ENCODE measurements at places on chromosomes 4 and X.

GRCh38 chrX:134603806-134604700 lies 54.2 kb downstream of the PLAC1 start:
- DNase-seq = no peak

- DNase-seq = no peak
Measured at GRCh38 chr4:86271057-86271456, 88.8 kb downstream of the MAPK10 start.

GRCh38 chr4:5409237-5409636 lies 299.1 kb downstream of the EVC2 start:
- no peak for DNase-seq

- no peak for DNase-seq
Measured at GRCh38 chr4:159173886-159174285, 71.0 kb downstream of the RAPGEF2 start.

DNA sequence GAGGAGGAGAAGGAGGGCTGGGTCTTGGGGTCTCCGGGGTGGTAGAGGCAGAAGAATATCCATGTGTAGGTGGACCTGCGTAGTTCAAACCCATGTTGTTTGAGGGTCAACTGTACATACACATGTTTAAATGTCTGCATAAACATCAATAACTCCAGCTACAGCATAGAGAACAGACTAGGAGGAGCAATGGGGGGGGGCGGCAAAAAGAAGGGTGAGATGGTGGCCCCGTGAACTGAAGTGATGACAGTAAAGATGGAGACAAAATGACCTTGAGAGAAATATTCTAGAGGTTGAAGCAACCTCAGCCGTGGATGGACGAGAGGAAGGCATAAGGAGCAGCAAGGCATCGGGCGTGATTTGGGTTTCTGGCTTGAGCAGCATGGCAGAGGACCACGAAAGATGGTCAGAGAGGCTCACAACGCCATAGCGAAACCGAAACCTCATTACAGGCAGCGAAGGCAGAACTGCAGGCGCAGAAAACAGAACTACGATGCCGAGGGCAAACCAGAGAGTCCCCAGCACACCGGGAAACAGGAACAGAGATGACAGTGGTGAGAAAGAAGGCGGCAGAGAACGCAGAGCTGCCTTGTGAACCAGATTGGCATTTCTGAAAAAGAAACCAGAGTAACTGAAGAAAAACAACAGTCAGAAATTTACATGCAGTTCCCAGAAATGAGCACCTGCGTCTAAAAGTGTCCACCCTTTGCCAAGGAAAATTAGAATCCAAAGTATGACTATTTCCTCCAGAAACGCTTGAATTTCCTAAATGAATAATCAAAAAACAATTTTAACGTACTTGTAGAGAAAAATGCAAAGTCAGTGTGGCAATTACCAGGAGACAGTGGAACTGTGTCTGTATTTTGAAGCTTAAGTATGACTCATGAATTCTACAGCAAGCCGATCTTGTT lies 50.3 kb upstream of the ENPP6 start:
- peak; percentile 84 for DNase-seq

DNA sequence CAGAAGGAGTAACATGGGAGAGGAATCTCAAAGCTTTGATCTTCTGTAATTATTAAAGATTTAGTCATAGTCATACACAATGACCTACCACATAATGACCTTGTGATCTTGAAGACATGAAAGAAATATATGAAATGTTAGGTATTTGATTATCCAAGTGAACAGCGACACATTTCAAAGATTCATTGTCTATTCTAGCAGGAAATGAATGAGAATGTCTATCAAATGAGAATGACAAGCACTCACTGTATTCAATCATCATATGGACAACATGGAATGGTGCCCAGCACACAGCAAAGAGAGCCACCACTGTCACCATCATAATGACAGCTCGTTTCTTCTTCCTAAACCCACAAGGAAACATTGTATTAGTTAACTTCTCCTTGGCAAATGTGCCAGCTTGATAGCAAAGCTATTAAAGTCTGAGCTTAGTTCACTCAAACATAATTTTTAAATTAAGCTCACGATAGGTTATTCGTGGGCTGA lies 50.6 kb downstream of the QRFPR start:
- no peak for DNase-seq

DNA sequence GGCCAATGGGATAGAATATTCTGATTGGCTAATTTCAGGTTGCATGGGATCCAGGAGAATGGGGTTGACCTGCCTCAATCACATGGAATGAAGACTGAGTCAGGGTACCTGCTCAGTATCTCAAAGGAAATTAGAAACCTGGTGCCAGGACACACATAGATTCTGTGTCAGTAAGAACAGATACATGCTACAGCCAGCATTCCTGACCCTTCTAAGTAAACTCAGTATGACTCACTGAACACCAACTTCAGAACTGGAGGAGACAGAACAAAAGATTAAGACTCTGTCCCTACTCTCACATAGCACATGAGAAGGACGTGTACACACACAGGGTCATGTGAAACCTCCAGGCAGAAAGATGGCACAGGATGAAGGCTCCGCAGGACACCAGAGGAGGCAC lies 54.5 kb downstream of the FAM184B start:
- no peak for DNase-seq

GRCh38 chr4:7539186-7539585 lies 104.5 kb upstream of the PSAPL1 start:
- DNase-seq = no peak

DNA sequence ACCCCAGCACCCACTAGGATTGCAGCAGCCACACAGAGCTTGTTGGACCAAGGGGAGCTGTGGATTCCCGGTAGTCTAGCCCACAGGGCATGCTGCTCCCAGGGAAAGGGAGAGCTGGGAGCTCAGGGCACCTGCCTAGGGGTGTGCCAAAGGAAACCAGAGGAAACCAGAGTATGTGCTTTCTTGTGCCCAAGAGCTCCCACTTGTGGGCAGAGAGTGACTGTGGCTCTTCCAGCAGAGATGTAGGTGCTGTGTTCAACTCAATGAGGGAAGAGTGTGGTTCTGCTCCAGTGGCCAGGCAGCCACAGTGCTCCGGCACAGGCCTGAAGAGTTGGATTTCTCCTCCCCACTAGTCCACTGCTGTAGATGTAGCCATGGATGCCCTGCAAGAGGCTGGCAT lies 1050.0 kb upstream of the INTU start:
- DNase-seq = no peak

DNA sequence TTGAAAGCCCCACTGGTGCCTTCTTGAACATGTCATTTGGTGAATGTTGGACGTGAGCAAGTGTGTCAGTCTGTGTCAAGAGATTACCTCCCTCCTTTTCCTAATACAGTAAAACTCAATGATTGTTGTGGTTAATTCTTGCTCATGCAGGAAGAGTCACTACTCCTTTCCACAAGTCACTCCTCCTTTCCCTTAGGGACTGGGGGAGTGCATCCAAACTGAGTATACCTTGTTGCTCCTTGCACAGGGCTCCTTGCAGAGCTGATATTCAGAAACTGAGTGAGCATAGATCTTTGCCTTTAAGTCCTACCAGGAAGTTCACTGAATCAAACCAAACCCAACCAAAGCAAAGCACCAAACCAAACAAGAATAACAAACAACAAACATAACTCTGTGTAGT lies 63.9 kb downstream of the GPR50 start:
- no peak for DNase-seq

DNA sequence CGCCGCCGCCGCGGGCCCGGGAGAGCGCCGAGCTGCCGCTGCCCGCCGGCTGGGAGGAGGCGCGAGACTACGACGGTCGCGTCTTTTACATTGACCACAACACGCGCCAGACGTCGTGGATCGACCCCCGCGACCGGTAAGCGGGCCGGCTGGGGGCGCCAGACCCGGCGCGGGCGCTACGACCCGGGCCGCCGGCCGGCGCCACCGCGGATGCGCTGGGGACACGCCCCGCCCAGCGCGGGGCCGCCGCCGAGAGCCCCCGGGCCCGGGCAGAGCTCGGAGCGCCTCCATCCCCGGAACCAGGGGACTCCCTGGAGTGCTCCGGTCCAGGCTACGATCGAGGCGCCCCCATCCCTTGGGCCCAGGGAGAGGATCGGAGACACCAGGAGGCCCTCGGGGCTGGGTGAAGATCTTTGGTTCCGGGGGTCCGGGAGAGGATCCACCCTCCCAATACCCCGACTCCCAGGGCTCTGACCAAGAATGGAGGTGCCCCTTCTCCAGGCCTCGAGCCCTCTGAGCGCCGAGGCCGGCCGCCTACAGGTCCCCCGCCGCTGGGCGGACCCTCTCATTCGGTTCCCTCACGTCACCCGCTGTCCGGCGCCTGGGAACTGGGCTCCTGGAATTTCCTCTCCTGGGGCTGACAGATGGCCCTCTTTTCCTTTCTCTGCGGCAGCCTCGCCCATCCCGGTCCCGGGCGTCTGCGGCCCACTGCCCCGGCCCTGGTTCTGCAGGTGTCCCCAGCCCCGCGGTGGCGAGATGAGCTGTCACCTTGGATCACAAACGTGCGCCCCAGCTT lies 48.8 kb downstream of the CLDN34 start:
- no peak for DNase-seq

DNA sequence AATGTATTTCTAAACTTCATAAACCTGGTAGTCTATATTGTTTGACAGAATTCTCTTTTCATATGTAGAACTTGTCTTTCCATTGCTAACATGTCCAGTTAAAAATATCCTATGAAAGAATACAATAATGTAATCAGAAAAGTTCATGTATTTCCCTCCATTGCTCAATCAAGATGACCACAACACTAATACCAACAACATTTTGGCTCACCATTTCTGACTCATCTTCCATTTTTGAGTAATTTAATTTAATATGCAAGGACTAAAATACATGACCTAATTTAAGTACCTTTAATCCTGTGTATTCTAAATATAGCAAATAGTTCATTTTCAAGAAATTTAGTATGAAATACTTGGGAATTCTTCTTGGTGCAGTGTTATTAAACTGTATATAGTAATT lies 239.5 kb upstream of the GPC4 start:
- DNase-seq = no peak

DNA sequence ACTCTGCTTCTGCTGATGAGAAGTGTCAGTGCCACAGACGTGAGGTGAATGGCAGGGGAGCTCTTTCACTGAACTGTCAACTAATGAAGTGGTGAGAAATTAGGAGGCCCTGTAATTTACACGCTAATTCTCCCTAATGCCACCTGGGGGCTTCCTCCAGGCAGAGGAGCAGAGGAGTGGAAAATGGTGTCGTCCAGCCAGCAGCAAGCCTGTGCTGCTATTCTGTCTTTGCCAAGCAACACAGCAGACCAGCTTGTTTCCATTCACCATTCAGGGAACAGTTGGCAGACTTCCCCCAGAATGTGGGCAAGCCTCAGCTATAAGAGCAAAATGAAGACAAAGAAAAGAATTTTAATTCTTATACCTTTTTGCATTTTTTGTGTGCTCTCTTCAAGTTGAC lies 245.2 kb upstream of the TET2 start:
- DNase-seq = no peak

GRCh38 chr4:185941461-185941860 lies 127.5 kb upstream of the TLR3 start:
- DNase-seq = no peak

- DNase-seq = no peak
Measured at GRCh38 chr4:97836662-97837061, 306.6 kb downstream of the STPG2 start.

GRCh38 chr4:154529728-154530519 lies 20.3 kb downstream of the PLRG1 start:
- no peak for DNase-seq

- no peak for DNase-seq
Measured at GRCh38 chr4:4377732-4378460, 9.0 kb upstream of the NSG1 start.

DNA sequence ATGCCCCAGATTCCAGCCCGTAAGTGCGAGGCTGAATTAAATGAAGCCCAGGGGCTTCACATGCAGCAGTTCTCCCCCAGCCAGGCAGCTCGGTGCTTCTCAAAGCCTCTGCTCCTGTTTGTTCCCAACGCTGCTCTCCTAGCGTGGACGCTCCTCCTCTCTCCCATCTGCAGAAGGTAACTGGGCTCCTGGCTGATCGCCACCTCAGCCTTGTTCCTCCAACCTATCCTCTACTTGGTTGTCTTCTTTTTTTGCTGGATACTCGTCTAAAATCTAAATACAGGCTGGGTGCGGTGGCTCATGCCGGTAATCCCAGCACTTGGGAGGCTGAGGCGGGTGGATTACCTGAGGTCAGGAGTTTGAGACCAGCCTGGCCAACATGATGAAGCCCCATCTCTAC lies 70.3 kb downstream of the NSUN7 start:
- DNase-seq = no peak

DNA sequence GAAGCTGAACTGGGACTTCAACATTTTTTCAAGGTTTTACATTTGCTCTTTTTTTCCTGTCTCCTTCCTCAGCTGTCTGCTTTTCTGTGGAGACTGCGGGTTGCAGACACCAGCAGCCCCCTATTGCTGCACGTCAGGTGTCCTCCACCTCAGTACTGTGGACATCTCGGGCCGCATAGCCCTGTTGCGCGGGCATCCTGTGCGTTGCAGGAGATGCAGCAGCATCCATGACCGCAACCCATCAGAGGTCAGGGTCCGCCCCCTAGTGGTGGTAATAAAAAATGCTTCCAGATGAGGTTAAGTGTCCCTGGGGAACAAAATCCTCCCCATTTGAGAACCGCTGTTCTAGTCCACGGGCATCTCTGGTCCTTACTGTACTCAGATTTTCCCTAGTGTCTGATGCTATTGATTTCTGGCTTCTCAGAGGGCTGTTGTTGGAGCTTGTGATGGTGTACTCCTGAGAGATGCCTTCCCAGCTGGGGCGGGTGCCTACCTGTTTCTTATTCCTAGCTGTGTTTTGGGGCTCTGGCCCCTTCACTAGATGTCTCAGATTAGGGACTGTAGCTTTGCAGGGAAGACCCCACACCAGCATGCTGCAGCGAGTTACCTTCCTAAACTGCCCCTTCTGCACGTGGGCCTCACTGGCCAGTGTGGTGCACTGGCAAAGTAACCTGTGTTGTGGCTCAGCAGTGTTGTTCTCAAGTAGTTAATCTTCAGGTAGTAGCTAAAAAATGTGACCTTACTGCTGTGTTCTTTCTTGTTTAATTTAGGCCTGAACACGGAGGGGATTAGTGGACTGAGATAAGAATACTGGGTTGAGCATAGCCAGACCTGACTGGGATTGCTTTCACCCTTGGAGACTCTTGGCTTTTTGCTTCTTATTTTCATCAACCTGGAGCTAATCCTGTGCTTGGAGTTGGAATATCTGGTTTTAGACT lies 28.2 kb downstream of the NSD2 start:
- peak; percentile 77 for DNase-seq

- no peak for DNase-seq
Measured at GRCh38 chrX:69232945-69233344, 67.7 kb upstream of the PJA1 start.

DNA sequence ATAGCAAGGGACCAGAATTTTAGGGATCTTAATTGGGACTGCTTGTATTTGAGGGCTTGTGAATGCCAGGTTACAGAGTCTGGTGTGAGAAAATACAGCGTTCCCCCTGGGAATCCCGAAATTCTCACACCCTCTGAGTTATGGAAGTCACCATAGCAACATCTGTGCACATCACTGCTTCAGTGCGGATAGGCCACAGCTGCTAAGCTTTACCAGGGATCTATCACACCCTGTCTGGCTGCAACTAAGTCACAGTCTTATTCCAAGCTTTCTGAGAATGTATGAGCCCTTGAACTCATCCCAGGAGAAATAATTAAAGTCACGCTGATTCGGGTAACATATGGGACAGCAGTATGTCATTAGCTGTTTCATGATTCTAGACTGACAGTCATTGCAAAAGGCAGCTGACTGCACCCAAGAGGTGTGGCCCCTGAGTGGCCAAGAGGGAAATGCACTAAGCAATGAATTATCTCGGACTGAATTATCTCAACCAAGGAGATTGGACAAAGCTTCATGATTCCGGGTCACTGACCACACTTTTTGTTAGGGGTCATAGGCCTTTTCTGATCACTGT lies 46.7 kb upstream of the BTC start:
- DNase-seq = no peak

GRCh38 chr4:172554588-172554987 lies 614.0 kb upstream of the GALNT7 start:
- no peak for DNase-seq

Data from stimulated activated CD4-positive, alpha-beta T cell treated with anti-CD3 and anti-CD28 coated beads, Interleukin-15, amount 100 ng/mL, for 24 hours (primary cell).